ENCODE measurements at places on chromosomes 12 and 14.

- H3K27ac ChIP-seq, result no peak overlapping the region
- H3K36me3 ChIP-seq, result no peaks in the 10 kb centered on the region
- H3K27me3 ChIP-seq, result no peaks in the 10 kb centered on the region
These were observed 20.1 kb downstream of the TSPAN9 start for GRCh38 chr12:3097186-3097804.

GRCh38 chr14:52405314-52405713, 91.2 kb downstream of the PTGER2 start:
- no peak overlapping the region for H3K27ac ChIP-seq
- H3K27me3 ChIP-seq, result no peaks in the 10 kb centered on the region
- peaks cover 45% of the 10 kb centered on the region for H3K4me1 ChIP-seq
- no peak for DNase-seq
- H3K4me3 ChIP-seq, result no peak overlapping the region

GRCh38 chr14:39102265-39102968, 618 bp downstream of the SEC23A start:
- H3K27me3 ChIP-seq, result no peaks in the 10 kb centered on the region
- peak overlapping the region; percentile 93 for H3K27ac ChIP-seq
- DNase-seq, result no peak
- peak overlapping the region; percentile 97 for H3K4me3 ChIP-seq
- H3K4me1 ChIP-seq, result peaks cover 33% of the 10 kb centered on the region

DNA sequence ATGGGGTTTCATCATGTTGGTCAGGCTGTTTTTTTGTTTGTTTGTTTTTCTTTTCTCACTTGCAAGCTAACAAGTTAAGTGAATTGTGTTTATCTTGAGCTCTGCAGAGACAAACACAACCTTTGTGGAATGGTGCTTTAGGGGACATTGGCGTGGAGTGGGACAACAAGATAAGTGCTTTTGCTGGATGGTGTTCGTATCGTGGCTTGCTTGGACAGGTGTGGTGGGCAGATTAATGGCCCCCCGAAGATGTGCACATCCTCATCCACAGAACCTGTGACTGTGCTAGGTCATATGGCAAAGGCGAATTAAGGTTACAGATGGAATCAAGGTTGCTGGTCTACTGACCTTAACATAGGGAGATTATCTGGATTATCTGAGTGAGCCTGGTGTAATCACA, 7.0 kb downstream of the MLXIP start:
- H3K4me3 ChIP-seq, result no peak overlapping the region
- DNase-seq, result no peak
- H3K4me1 ChIP-seq, result peaks cover 60% of the 10 kb centered on the region

DNA sequence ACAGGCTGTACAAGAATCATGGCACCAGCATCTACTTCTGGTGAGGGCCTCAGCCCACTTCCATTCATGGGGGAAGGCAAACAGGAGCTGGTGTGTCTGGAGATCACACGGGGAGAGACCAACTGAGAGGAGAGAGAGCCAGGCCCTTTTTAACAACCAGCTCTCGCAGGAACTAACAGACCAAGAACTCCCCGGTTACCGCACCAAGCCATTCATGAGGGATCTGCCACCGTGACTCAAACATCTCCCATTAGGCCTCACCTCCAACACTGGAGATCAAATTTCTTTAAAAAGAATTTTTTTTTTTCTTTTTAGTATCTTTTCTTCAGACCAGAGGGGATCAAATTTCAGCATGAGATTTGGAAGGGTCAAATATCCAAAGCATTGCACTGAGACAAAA, 16.7 kb upstream of the AQP2 start:
- H3K27ac ChIP-seq, result peak overlapping the region; percentile 27
- no peak overlapping the region for H3K4me3 ChIP-seq
- peaks cover 29% of the 10 kb centered on the region for H3K27me3 ChIP-seq
- peaks cover 3% of the 10 kb centered on the region for H3K36me3 ChIP-seq
- peaks cover 4% of the 10 kb centered on the region for H3K4me1 ChIP-seq
- no peak for DNase-seq

DNA sequence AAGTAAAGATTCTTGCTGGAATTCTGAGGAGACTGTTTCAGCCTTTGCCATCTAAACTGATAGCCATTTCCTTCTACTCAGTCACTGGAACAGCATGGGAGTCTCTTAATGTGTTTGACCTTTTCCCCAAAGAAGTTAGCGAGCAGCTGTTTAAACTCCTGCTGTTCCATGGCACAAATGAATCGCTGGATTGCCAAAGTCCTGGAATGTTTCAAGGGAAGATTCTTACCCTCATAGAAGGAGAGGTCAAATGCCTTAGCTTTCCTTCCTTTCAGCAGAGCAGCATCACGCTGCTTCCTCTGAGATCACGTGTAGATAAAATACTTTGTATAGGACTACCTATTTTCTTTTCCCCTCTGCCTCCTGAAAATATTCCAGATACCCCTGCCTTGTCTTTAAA, 10.5 kb upstream of the NR2C1 start:
- DNase-seq, result no peak
- no peak overlapping the region for H3K4me3 ChIP-seq
- peaks cover 2% of the 10 kb centered on the region for H3K4me1 ChIP-seq
- no peak overlapping the region for H3K27ac ChIP-seq

- H3K4me1 ChIP-seq, result no peaks in the 10 kb centered on the region
- H3K4me3 ChIP-seq, result no peak overlapping the region
- no peak for DNase-seq
- H3K27ac ChIP-seq, result no peak overlapping the region
- H3K27me3 ChIP-seq, result peaks cover 29% of the 10 kb centered on the region
These were observed 20.4 kb downstream of the DLK1 start for GRCh38 chr14:100747021-100747586.

- H3K4me1 ChIP-seq, result no peaks in the 10 kb centered on the region
- peaks cover 35% of the 10 kb centered on the region for H3K27me3 ChIP-seq
- H3K27ac ChIP-seq, result no peak overlapping the region
- no peaks in the 10 kb centered on the region for H3K36me3 ChIP-seq
These were observed 203.5 kb upstream of the GZMB start for GRCh38 chr14:24837280-24838046.

GRCh38 chr12:9143137-9143536, 27.4 kb upstream of the A2M start:
- H3K36me3 ChIP-seq, result peaks cover 3% of the 10 kb centered on the region
- no peaks in the 10 kb centered on the region for H3K27me3 ChIP-seq

- no peaks in the 10 kb centered on the region for H3K27me3 ChIP-seq
- DNase-seq, result no peak
- peaks cover 2% of the 10 kb centered on the region for H3K36me3 ChIP-seq
- H3K27ac ChIP-seq, result no peak overlapping the region
- H3K4me1 ChIP-seq, result no peaks in the 10 kb centered on the region
These were observed 65.7 kb downstream of the MOK start for GRCh38 chr14:102239231-102239630.

DNA sequence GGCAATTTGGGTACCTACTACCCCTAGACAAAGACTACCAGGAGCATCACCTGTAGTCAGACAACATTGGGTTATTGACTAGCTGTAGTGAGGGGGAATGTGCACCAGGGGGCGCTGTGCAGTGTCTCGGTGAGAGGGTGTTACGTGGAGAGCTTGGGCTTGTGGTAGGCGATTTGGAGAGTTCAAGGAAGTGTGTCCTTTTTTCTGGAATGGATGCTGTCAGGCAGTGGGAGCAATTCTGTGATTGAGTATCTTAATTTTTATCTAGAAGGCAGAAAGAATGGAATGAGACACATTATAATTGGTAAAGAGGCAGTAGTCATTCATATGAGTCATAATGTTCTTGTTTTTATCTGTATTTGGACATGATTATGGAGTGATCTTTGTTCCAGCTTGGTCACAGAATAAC, 187.7 kb downstream of the GALC start:
- H3K36me3 ChIP-seq, result no peaks in the 10 kb centered on the region
- DNase-seq, result no peak
- H3K27ac ChIP-seq, result no peak overlapping the region

- peaks cover 19% of the 10 kb centered on the region for H3K4me1 ChIP-seq
- no peak overlapping the region for H3K27ac ChIP-seq
- DNase-seq, result no peak
- no peaks in the 10 kb centered on the region for H3K36me3 ChIP-seq
These were observed 979 bp downstream of the LTBP2 start for GRCh38 chr14:74610866-74611649.

DNA sequence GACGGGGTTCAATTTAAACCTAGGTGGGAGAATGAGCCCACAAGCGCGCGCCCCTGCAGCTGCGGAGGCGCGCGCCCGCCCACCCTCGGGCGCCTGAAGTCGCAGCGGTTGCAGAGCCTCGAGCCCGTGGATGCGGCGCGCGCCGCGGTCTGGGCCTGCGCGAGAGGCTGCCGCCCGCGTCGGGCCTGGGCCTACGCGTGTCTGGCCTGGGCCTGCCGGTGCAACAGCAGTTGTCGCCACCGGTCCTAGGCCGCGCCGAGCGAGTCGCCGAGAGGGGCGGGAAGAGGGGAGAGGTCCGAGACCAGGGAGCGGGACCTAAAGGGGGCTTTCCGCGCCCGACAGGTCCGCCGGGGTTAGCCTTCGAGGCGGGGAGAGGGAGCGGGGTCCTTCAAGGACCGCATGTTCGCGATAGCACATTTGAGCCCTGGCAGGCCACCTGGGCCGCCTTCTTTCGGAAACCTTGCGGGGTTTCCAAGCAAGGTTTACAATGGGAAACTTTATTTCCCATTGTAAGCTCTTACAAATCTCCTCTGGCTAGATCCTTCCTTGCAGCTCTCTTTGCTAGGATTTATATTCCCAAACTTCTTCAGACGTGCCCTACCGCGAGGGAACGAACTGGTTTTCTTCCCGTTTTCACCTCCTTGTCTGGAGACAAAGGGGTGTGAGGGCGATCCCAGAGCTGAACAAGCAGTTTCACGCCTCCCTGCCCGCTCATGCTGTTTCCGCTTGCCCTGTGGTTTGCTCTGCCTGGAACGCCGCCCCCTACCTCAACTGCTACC, 6.8 kb downstream of the SIX6 start:
- peaks cover 5% of the 10 kb centered on the region for H3K4me1 ChIP-seq
- H3K4me3 ChIP-seq, result peak overlapping the region; percentile 19
- H3K27ac ChIP-seq, result no peak overlapping the region

GRCh38 chr14:101224356-101225156, 321.0 kb upstream of the RTL1 start:
- H3K27ac ChIP-seq, result no peak overlapping the region
- no peak for DNase-seq
- peaks cover 26% of the 10 kb centered on the region for H3K27me3 ChIP-seq

- DNase-seq, result no peak
- H3K4me1 ChIP-seq, result peaks cover 75% of the 10 kb centered on the region
- no peak overlapping the region for H3K4me3 ChIP-seq
- H3K27ac ChIP-seq, result peak overlapping the region; percentile 80
- H3K27me3 ChIP-seq, result no peaks in the 10 kb centered on the region
- H3K36me3 ChIP-seq, result no peaks in the 10 kb centered on the region
These were observed 6.4 kb downstream of the ETV6 start for GRCh38 chr12:11655842-11656241.

- peaks cover 29% of the 10 kb centered on the region for H3K4me1 ChIP-seq
- H3K4me3 ChIP-seq, result no peak overlapping the region
- peaks cover 4% of the 10 kb centered on the region for H3K36me3 ChIP-seq
- DNase-seq, result no peak
These were observed 5.2 kb upstream of the ASB2 start for GRCh38 chr14:93981316-93982229.

- H3K27ac ChIP-seq, result peak overlapping the region; percentile 93
- H3K27me3 ChIP-seq, result no peaks in the 10 kb centered on the region
- H3K4me3 ChIP-seq, result peak overlapping the region; percentile 96
- DNase-seq, result no peak
These were observed 1.8 kb downstream of the TRAF3 start for GRCh38 chr14:102779084-102779462.

DNA sequence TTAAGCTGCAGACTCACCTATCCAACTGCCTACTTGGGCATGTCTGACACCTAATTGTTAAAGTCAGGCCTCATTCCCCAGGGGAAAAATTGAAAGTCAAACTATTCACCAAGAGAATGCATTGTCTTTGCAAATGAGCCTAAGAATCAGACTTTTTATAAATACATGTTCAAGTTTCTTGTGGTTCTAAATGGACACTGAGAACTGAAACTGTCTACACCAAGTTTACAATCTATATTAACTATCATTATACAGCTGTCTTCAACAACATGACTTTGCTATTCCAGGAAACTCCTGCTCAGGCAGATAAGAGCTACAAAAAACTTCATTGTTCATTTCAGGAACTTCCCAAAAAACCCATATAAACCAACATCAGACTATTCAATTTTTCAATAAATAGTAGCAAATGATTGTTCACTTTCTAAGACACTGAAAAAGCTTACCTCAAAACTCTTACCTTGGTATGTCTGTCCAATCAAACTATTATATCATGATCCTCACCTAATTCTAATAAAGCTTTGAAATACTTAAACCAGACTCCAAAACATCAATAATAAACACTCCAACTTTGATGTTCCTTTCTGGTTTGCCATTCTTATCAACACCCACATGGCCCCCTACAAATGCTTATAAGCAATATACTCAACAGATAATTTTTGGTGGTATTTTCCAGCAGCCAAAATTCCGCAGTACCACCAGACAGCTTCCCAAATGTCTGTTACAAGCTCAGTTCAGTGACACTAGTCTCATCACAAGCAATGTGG, 24.2 kb downstream of the CDK17 start:
- H3K4me1 ChIP-seq, result peaks cover 60% of the 10 kb centered on the region
- H3K36me3 ChIP-seq, result no peaks in the 10 kb centered on the region
- peak overlapping the region; percentile 43 for H3K4me3 ChIP-seq
- peak overlapping the region; percentile 93 for H3K27ac ChIP-seq
- no peaks in the 10 kb centered on the region for H3K27me3 ChIP-seq

- no peak overlapping the region for H3K27ac ChIP-seq
- no peak overlapping the region for H3K4me3 ChIP-seq
- peaks cover 2% of the 10 kb centered on the region for H3K36me3 ChIP-seq
- H3K27me3 ChIP-seq, result no peaks in the 10 kb centered on the region
- peaks cover 17% of the 10 kb centered on the region for H3K4me1 ChIP-seq
- DNase-seq, result no peak
These were observed 903.8 kb downstream of the BCL11B start for GRCh38 chr14:98368221-98368620.

- H3K27me3 ChIP-seq, result peaks cover 6% of the 10 kb centered on the region
- H3K4me1 ChIP-seq, result peaks cover 78% of the 10 kb centered on the region
- peak overlapping the region; percentile 99 for H3K27ac ChIP-seq
These were observed 2.8 kb upstream of the UBC start for GRCh38 chr12:124917135-124917840.

DNA sequence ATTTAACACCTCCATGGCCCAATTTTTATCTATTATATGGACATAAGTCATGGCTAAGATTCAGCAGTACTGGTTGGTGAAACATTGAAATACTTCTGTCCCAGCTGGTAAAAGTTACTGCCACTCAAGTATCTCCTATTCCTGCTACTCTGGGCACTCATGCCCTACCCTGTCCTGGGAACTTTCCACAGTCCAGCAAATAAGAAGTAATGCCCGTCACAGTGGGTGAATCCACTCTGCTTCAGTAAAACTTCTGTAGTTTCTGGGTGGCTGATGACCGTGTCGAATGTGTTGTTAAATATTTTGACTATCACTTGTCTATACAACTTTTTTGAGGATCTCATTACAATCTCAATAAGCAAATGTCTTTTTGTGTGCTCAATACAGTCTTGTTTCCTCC, 209.3 kb upstream of the IGF1 start:
- H3K4me1 ChIP-seq, result no peaks in the 10 kb centered on the region
- no peaks in the 10 kb centered on the region for H3K36me3 ChIP-seq
- DNase-seq, result no peak
- H3K4me3 ChIP-seq, result no peak overlapping the region

DNA sequence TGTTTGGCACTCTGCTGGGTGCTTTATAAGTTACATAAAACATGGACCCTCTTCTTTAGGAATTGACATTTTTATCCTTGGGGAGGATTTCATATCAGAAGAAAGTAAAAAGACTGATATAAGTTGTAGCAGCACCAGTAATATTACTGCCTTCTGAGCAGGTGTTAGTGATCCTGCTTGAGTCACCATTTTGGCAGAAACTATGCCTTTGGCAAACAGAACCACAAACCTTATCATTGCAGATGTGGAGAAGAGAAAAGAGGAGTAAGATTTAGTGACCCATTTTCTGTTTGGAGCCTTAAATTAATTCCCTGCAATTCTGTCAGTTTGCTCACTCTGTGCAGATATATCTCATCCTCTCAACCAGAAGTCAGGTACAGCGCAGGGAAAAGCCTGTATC, 23.0 kb downstream of the ZNF410 start:
- DNase-seq, result no peak
- H3K27ac ChIP-seq, result peak overlapping the region; percentile 8
- no peak overlapping the region for H3K4me3 ChIP-seq
